ENCODE measurements at places on chromosomes 3 and 15.

DNA sequence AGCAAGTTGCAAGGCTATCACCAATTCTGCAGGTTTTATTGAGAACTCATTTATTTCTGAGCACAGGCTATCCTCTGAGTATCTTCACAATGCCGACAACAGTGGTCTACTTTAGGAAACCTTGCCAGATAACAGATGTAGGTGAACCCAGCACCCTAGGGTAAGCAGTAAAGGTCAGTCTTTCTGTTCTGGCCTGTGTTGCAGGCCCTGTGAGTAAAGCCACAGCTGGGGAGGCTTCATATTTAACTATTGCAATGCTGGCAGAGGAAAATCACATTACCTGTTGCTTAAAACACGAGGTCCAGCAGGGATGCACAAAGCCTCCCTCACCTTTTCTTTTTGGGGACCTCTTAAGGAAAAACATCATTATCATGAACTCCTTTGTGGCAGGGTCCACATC, 55.5 kb downstream of the WHAMM start:
- no peak for DNase-seq

- DNase-seq: no peak
Observed at GRCh38 chr15:67468416-67468815, 52.5 kb upstream of the C15orf61 start.

DNA sequence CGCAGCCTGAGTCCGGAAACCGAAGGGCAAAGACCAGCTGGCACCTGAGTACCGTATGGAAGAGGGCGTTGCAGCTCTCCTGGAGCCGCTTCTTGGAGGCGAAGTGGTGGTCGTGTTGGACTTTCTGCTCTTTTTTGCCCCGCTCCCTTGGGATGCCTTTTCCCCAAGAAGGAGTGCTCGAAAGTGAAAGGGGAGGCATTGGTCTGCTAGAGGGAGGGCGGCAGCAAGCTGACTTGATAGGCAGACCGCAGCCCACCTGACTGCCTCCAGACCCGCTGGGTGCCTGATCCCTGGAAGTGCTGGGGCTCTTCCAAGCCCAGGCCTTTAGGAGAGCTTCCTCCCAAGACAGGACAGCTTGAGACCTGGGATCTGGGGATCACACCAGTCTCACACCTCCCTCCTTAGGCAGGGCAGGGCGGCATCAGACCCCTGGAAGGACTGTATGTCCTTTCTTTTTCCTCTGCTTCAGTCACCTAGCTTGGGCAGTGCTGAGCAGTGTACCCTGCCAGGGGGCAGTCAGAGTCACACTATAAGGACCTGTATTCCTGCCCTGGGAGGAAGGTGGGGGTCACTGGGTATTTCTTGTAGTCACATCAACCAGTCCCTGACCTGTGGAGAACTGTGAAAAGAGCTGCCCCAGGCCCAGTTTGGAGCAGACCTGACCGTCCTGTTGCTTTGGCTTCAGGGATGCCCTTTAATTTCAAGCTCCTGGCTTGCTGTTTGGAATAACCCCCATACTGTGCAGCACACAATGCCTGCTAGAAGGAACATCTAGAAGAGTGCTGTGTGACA, 2.1 kb downstream of the ACVR2B start:
- DNase-seq: no peak

DNA sequence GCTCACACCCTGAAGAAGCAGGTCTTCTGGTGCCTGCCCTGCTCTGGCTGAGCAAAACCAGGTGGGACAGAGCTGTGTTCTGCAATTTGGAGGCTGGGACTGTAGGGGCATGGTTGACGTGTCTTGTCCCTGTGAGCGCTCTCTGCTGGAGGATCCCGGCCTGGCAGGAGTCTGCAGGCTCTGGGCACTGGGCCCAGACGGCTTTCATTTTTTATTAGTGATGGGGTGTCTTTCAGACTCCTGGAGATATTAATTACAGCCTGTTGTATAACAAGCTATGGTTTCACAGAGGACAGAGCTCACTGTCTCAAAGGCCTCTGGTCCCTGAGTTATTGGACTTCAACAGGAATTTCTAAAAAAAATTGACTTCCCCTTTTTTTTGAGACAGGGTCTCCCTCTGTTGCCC, 29.5 kb upstream of the ZNF710 start:
- DNase-seq: no peak

GRCh38 chr15:62242999-62243398, 77.9 kb upstream of the C2CD4B start:
- no peak for DNase-seq

GRCh38 chr15:35507932-35508638, 37.9 kb downstream of the DPH6 start:
- DNase-seq: no peak

GRCh38 chr3:107589454-107589853, 66.7 kb downstream of the BBX start:
- no peak for DNase-seq

GRCh38 chr15:45849136-45849535, 214.3 kb downstream of the SQOR start:
- no peak for DNase-seq

DNA sequence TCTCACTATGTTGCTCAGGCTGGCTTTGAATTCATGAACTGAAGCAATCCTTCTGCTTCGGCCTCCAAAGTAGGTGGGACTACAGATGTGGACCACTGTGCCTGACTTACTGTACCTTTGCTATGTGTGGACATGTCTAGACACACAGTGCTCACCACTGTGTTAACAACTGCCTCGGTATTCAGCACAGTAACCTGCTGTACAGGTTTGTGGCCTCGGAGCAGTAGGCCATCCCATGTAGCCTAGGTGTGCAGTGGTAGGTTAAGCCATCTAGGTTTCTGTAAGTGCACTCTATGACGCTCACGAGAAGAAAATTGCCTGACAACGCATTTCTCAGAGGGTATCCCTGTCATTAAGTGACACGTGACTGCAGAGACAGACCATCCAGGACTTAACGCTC, 70.3 kb downstream of the TAMM41 start:
- DNase-seq: no peak

DNA sequence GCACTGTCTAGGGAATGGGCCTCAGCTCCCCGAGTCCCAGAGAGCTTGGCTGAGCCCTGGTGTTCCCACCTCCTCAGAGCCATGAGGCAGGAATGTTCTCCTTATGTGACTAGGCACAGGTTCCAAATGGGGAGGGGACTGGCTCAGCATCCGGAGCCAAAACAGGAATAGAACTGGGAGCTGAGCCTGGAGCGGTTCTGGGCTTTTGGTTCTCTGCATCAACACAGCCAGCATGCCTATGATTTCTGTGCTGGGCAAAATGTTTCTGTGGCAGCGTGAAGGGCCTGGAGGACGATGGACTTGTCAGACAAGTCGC, at the start of gene FAM131A:
Gene FAM131A (plus strand): TSS at position 202 of the 316 bp plus-strand sequence. CDS start 31 bp downstream, at position 233.
- DNase-seq: no peak

DNA sequence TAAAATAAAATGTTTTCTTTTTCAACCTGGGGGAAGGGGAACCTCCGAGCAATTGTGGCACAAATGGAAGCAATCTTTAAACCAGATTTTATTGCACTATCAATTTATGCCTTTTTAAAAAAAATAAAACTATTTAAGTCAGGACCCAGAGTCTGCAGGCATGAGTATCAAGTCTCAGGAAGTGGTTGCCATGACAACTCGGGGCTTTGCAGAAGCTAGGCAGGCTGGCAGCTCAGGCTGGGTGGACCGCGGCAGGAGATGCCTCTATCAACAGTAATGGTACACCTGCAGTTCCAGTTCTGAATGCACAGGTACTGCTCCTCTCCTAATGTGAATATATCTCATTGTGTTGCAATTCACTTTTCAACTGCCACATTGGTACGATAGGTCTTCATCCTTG, 447.7 kb downstream of the GABRG3 start:
- no peak for DNase-seq

GRCh38 chr15:52912172-52912571, 122.0 kb upstream of the ONECUT1 start:
- no peak for DNase-seq

GRCh38 chr15:60576044-60576443, 97.1 kb upstream of the ICE2 start:
- DNase-seq: no peak

- DNase-seq: no peak
Observed at GRCh38 chr3:134339331-134339730, 34.9 kb downstream of the AMOTL2 start.

DNA sequence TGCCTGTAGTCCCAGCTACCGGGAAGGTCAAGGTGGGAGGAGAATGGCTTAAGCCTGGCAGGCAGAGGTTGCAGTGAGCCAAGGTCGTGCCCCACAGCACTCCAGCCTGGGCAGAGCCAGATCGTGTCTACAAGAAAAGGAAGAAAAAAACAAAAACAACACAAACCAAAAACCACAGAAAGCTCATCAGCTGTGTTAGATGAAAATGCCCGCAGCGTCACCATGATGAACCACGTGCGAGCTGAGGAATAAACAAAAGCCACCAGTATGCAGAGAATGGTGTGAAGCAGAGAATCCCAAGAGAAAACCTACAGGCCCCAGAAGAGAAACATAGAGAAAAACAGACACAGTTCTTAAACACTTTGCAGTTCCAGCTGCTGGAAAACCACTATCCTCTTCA, 19.7 kb upstream of the TM4SF19 start:
- DNase-seq: peak; percentile 2

DNA sequence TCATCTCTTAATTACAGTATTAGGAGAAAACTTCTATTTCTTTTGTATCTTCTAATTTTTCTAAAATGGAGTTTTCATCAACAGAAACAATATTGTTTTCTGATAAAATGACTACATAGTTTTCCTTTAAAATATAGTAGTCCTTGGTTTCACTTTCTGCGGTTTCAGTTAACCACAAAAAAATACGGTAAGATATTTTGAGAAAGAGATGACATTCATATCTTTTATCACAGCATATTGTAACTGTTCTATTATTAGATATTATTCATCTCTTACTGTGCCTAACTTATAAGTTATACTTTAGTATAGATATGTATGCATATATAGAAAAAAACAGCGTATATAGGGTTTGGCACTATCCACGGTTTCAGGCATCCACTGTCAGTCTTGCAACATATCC, 2.3 kb downstream of the B4GALT4 start:
- no peak for DNase-seq

DNA sequence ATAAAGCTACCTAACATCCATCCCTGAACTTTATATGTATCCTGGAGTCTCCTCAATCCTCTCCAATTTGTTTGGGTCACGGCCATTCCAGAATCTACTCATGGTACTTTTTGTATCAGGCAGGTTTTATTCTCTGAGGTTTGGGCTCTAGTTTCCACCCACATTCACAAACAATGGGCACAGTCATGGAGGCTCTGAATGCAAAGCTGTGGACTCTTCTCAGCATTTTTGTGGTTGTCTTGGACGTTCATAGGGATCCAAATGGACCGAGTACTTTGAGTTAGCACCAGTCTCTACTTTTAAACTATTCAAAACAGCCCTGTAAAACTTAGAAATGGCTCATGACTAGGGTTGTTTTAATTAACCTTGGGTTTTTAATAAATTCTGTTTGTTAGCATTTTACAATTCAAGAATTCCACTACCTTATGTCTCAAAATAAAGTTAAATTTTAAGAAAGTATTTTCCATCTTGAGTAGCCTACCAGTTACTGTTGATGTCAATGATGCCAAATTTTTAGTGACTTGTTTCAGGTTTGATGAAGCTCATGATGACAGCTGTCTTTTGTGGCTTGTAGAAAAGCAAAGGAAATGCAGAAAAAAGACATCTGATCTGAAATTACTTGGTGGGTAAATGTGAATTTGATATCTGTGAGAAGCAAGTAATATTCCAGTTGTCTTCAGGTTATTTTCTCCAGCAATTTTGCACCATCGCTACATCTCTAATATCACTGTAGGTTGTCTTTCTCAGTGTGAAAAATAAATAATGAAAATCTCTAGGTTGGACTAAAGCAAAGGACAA, 275.7 kb upstream of the THBS1 start:
- no peak for DNase-seq

DNA sequence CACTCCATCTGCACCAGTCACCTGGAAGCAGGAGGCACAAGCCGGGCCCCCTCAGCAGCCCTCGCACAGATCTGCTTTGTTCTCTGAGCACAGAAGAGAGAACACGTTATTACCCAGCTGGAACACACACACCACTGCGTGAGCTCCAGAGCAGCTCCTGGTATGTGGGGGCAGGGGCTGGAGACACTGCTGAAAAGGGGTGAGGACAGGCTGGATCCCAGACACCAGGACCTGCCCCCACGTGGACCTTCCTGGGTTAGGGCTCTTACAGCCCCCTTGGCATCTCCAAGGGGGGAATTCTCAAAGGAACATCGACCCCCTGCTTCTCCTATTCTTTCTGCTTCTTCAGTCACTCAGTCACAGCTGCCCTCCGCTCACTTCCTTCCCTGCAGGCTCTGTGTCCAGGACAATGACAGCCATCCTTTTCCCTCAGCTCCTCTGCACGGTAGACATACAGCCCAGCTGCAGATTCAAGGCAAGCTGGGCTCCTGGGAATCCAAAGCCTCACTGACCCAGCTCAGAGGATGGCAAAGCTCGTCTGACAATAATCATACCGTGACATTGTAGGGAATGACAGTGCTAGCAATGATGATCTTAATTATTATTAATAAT, 33.7 kb downstream of the PRR20G start:
- DNase-seq: no peak

DNA sequence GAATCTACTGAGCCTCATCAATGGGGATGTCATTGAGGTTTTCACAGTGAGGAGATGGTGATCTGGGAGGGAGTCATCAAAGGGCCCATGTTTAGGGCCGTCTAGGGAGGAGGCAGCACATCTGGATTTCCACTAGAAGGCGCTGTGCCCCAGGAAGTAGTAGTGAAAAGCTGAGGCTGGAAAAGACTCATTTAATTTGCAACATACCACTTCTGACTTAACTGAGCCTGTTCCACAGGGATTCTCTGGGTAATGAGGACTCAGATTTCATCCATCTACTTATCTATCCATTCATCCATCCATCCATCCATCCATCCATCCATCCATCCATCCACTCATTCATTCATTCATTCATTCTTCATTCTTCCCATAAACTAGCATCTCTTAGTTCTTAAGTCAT, 17.4 kb upstream of the SHF start:
- peak; percentile 17 for DNase-seq

DNA sequence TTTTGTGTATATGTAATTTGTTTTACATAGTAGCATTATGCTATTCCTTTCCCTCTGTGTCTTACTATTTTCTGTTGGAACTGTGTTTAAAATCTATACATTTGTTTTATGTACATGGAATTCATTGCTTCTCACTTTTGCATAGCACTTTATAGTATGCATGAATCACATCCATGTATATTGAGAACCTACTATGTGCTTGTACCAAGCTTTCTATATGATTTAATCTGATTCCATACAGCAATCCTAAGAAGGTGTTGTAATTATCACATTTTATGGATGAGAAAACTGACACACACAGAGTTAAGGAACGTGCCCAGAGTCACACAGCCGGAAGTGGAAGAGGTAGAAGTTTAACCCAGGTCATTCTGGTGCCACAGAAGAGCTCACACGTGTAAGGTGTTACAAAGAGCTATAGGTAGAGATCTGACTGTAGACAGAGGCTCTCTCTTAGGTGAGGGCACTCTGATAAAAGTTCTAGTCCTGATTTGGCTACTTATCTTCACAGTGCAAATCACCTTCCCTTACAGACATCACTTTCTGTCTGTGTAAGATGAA, 3.5 kb upstream of the SMAD3 start:
- DNase-seq: no peak

DNA sequence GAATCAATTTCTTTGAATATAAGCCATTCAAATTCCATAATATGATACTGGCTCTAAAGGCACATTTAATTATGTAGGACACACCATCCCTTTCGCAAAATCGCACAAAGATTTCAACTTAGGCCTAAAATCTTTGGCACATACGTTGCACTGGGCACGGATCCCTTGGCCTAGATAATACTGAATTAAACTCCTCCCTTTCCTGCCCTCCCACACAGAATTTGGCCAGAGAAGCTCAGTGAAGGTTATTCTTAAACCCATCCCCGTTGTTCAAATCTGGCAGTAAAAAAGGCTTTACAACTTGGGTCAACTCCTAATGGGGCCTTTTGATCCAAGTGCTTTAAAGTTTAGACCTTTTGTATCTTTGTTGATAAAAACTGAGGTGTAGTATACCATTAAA, 247.2 kb downstream of the PTPRG start:
- DNase-seq: no peak

All from activated CD8-positive, alpha-beta memory T cell treated with anti-CD3 and anti-CD28 coated beads for 4 hours (primary cell).